NCI-H2171 treated with DMSO at 0.1 percent for 48 hours (cell line): ENCODE measurements at places on chromosomes 16 and 17.

- no peak for DNase-seq
These were observed 20.2 kb downstream of the FOXN1 start for GRCh38 chr17:28526381-28526780.

DNA sequence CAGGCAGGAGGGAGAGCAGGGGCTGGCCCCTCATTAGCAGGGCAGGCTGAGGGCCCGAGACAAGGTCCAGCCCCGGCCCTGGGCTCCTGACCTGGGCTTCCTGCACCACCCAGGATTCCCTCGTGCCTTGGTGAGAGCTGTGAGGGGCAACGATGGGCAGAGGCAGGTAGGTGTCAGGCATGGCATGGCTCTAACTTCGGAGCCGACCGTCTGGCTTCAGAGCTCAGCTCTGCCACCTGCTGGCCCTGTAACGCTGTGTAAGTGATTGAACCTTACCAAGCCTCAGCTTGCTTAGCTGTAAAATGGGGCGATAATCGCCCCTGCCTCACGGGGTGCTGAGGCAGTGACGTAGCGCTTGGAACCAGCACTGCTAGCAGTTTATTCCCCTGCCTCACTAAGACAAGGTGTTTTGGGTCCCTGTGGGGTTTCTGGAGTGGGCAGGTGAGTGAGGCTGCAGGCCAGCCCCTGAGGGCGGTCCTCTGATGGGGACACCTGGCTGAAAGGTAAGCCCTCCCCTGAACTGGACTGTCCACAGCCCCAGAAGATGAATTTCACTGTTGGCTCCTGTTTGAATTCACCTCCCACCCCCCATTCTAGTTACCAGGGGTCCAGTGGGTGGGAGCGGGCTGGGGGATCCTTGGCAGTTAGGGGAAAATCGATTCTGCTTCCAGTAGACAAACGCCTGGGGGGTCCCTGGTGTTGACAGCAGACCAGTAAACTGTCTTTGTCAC, 184.8 kb upstream of the GSE1 start:
- DNase-seq, result peak; percentile 44

- no peak for DNase-seq
These were observed 47.6 kb downstream of the GOSR1 start for GRCh38 chr17:30524847-30525246.

GRCh38 chr17:15977894-15978293, 21.6 kb downstream of the ZSWIM7 start:
- no peak for DNase-seq

GRCh38 chr17:74567397-74567796, at the start of gene CD300H:
Gene CD300H (minus strand): TSS chr17:74567509.
- DNase-seq, result no peak

GRCh38 chr16:74215249-74215648, 81.4 kb upstream of the PSMD7 start:
- DNase-seq, result no peak

DNA sequence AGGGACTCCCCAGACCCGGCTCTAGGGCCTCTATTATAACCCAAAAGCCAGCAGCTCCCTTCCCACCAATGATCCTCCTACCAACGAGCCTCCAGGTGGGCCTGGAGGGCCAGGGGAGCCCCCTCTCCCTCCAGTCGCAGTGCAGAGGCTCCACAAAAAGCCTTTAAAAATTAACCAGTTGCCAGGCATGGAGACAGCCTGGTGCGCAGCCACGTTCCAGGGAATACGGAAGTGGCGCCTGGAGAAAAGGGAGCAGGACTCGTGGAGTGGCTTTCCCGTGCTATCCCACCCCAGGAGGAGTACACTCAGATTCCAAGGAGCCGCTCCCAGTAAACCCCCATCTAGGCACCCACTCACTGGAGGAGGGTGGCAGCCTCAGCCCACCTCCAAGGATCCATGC, 112.3 kb downstream of the ZNF423 start:
- no peak for DNase-seq

GRCh38 chr16:15493466-15494180, 59.2 kb downstream of the BMERB1 start:
- DNase-seq, result peak; percentile 78

GRCh38 chr17:15884731-15885130, 60.2 kb upstream of the ADORA2B start:
- DNase-seq, result no peak

DNA sequence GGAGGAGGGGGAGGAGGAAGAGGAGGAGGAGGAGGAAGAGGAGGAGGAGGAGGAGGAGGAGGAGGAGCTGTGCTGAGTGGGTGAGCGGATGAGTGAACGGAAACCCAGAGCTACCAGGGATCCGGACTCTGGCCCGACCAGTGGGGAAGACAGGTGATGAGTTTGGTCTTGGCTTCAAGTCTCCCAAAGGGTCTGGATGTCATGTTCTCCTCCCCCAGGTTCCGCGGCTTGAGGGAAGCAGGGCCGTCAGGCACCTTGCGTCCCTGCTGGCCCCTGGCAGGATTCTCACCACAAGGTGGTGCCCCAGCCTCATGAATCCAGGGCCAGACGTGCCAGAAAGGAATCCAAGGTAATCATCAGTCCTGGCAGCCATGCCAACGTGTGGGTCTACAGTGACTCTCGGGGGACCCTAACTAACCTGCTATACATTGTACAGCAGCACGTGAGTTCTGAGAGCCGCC, 13.5 kb upstream of the ABAT start:
- DNase-seq, result peak; percentile 73

GRCh38 chr16:51012396-51012795, 138.7 kb downstream of the SALL1 start:
- DNase-seq, result no peak

GRCh38 chr17:28118362-28118761, 75.9 kb downstream of the NLK start:
- no peak for DNase-seq

DNA sequence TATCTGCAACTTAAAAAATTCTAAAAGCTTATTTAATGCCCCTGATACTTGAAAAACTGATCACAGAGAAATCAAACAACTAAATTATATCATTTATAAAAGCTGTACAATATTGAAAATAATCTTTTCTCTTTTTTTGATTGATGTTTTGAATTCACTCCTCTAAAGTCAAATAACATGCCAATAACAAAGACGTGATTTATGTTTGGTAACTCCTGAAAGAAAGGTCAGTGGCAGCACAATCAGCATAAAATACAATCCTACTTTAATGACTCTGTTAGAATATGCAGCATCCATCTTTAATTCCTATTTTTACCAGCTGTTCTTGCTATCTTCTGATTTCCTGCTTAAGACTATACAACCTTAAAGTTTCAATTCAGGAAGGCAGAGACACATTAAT, 50.7 kb upstream of the NACA2 start:
- DNase-seq, result no peak

- no peak for DNase-seq
These were observed 21.0 kb upstream of the ITGAX start for GRCh38 chr16:31333686-31334649.
